GM12892 (cell line): ENCODE measurements at places on chromosomes 5 and 9.

- DNase-seq = no peak
These were observed 14.5 kb upstream of the SPINK7 start for GRCh38 chr5:148297731-148298130.

- no peak for DNase-seq
These were observed 3.6 kb downstream of the F12 start for GRCh38 chr5:177405805-177406204.

DNA sequence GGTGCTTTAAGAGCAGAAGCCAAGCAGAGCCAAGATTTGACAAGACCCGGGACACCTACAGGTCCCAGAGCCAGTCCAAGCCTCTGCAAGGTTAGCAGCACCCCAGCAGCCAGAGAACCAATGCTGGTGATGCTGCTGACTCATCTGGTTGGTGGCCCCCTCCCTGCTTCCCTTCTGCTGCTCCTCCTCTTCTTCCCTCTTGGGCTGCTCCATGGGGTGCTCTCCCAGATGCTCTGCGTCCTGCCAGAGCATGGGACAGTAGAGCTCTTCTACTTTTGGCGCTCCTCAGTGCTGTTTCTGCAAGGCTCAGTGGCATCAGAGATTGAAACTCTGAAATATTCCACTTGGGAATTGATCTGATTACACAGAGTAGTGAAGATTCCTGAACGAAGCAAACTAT is 76.1 kb upstream of the SAP30L start:
- DNase-seq = no peak

DNA sequence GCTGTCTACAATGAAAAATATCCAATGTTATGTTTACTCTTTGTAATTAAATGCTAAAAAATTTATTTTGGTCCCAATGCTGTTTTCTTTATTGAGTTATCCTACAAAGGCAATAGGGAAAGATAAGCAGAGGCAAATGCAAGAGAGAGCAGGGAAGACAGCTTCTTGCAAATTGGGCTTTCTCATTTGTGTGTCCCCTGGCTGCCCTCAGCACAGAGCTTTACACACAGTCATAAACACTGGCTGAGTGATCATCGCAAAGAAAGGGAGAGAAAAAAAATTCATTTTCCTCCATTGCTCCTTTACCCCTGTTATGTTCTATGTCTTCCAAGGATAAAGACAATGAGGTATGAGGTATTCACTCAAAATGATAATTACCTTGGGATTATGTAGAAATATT is 2.3 kb upstream of the TSSK1B start:
- no peak for DNase-seq

DNA sequence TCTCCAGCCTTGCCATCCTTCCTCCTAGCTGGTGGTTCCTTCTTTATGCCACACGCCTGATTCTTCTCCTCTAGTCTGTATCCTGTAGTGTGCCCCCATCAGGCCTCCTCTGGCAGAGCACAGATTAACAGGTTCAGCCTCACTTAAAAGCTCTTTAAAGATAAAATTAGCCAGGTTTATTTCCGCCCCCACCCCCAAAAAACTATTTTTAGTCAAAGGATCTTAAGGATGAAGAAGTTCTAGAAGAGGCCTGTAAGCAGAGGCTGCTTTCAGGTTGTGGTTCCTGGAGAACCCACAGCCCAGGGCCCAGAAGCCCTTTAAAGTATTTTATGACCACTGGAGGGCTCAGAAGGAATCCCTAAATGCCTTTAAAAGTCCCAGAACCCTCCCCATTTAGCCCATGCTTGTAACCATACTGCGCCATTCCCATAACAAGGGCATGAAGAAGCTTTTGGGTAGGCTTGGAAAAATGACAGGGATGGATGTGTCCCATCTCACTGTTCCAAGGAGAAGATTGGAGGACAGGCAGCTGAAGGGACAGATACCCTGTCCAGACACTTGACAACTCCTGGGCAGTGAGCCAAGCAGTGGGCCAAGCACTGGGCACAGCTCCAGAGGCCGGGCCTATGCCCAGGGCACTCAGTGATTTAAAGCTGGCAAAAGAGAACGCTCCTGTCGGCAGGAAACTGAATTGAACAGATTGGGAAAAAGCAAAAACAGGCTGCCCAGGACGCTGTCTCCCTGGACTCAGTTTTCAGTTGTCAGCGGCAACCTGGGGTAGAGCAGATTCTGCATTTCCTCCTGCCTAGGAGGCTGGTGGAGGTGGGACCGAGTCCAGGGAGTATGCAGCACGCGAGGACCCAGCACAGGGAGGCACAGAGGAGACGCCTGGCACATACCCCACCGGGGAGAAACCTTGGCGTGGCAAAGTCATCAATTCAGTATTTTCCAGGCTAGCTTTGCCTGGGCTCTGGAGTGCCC is 106.3 kb upstream of the SSBP2 start:
- no peak for DNase-seq

- no peak for DNase-seq
These were observed 11.5 kb downstream of the GABRA6 start for GRCh38 chr5:161697001-161697400.

DNA sequence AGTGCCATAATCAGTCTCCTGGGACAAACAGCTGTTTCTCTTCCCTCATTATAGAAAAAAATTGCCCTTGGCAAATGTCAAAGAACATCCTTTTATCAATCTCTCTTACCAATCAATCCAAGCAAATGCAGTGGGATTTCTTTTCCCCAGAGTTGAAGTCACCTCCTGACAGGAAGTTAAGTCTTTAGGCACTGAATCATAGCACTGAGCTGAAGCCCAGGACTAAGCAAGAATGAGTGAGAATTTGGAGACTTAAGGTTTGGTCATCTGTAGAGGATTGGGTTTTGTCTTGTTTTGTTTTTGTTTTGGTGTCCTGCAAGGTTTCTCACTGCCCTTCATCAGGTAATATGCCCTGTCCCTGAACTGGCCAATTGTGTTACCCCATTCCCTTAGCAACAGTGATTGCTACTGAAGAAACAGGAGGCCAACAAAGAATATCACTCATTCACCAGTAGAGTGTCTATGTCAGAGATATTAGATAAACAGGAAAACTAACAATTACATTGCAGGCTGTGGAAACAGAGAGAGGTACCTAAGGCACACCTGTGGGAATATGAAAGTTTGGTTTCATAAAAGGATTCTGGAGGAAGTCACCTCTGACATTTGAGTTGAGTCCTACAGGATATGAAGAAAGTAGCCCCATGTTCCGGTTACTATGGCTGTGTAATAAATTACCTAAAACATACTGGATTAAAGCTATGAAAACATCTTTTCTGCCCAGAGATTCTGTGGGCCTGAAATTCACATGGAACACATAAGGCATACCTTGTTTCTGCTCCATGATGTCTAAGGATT is 4.5 kb upstream of the FXN start:
- no peak for DNase-seq

DNA sequence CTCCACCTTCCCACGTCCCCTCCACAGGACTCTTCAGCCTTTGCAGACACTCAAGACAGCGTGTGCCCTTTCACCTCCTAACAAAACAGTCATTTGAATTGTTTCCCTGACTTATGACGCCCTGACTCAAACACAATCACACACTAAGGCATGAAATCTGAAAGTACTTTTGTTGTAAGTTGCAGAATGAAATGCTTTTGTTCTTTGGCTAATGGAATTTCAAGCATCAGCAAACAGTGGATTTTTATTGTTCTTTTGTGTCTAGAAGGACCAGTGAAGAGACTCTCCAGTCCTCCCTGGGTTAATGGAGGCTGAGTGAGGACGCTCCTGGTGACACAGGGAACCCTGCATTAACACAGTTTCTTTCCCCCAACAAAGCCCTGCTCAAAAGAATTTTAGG is 380.1 kb downstream of the CTNND2 start:
- no peak for DNase-seq

GRCh38 chr9:110183208-110184145 is 24.5 kb downstream of the C9orf152 start:
- DNase-seq = peak; percentile 21

DNA sequence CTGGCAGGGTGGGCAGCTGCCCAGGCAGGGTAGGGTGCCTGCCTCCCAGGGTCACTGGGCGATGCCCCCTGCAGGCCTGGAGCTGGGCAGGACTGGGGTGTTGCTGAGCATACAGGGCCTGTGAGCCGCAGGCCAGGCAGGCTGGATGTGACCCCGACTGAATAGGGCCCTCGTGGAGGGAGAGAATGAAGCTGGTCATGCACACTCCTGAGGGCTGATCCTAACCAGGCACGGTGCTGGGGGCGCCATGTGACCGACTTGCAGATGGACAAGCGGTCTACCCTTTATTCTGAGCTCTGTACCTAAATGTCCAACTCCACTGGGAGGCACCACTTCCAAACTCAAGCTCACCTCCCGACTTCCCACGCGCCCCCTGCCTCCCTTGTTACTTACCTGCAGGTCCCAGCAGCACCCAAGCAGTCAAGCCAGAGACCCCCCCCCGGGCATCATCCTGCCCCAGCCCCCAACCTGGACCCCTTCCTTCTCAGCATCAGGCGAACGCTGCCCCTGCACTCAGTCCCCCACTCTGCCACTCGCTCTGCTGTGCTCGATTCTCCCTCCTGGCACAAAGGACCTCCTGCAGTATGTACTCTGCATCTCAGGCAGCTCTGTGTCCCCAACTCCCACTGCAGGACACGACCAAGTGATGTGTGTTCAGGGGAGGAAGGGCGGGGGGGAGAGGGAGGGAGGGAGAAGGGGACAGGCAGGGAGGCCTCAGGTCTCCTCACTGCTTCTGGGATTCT is 76.8 kb upstream of the PHYKPL start:
- no peak for DNase-seq

- DNase-seq = no peak
These were observed 174.5 kb upstream of the MAP3K1 start for GRCh38 chr5:56640763-56641406.

GRCh38 chr5:87404359-87404758 is 8.4 kb downstream of the CCNH start:
- DNase-seq = no peak

- no peak for DNase-seq
These were observed 215.1 kb upstream of the ARRDC3 start for GRCh38 chr5:91598216-91598615.

DNA sequence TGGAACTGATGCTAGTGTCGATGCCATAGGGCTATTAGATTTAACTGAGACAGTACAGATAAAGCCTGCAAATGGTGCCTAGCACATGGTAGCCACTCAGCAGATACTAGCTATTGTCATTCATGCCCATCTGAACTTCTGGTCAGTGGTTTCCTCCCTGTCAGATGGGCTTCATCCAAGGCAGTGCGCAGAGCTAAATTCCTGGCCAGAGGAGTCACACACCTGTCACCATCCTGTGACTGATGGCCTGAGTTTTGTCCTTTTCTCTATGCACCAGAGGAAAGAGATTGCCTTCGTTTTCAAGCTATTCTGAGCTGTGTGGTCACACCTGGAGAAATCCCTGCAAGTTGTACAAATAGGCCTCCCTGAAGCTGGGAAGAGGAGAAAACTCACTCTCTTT is 34.7 kb downstream of the MSX2 start:
- DNase-seq = no peak

- DNase-seq = no peak
These were observed 32.4 kb downstream of the GNAQ start for GRCh38 chr9:77999231-77999631.

DNA sequence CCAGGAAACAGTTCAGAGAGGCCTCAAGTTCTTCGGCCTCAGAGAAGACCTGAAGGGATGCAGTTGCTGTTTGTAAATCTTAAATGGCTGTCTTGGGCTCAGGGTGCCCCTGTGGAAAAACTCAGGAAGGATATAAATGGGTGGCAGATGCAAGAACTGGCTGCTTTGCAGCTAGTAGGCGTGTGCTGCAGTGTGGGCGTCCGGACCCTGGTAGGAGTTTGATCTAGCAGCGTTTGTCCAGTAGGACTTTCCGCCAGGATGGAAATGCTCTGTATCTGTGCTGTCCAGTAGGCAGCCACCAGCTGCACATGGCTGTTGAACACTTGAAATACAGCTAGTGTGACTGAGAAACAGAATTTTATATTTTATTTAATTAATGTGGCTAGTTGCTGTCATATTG is 7.7 kb downstream of the CDX1 start:
- no peak for DNase-seq

GRCh38 chr9:77785341-77785740 is 137.2 kb upstream of the GNA14 start:
- DNase-seq = no peak

DNA sequence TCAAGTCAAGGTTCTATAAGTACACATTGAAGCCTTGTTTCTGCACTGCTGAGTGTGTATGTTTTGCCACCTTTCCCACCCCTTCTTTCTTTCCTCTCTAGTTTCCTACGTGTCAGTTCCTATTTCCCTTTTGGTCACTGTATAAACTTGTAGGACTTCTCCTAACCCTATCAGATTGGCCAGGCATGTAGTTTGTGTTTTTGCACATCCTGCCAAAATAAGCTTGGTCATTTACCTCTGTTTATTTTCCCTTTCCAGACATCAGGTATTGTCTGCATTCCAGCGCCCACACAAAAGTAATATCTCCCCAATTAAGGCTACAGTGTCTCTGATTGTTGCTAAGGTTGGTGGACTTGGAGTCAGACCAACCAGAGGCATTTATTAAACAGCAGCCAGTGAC is 252.9 kb upstream of the MPDZ start:
- no peak for DNase-seq

GRCh38 chr5:83488271-83488670 is 16.7 kb downstream of the VCAN start:
- DNase-seq = no peak

- DNase-seq = no peak
These were observed 14.3 kb downstream of the HMGCR start for GRCh38 chr5:75351139-75351926.

DNA sequence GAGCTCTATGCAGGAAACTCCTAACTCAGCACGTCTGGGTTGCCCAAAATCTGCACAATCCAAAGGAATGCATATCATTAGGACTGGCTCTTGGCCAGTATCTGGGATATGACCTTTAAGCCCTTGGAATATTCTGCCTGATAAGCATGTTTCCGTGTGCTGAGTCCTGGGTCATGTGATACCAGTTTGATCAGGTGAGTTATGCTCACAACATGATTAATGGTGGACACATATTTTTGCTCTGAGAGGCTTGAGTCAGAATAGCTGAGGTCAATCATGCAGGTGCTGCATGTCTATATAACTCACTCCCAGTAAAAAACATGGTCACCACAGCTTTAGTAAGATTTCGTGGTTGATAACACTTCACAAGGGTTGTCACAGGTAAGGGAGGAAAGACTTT is 408.8 kb downstream of the YTHDC2 start:
- DNase-seq = no peak

DNA sequence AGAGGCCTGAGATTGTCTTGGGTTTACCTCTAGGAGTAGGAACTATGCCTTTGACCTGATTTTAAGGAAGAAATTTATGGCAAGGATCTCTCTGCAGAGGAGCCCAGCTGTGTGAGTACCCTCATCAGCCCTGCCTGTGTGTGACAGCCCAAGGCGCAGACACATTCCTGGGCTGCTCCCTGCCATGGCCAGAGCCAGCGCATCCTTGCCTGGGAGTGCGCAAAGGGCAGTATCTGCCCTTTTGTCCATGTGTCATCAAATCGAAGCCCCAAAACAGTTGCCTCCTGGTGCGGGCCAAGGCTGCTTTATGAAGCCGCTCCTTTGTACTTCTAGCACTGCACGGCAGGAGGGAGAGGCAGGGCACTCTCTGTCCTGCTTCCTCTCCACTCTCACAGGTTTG is 51.9 kb downstream of the PRRT1B start:
- DNase-seq = no peak

- no peak for DNase-seq
These were observed 15.7 kb downstream of the RANBP3L start for GRCh38 chr5:36285837-36286615.
